ENCODE measurements at places on chromosomes 12 and 14.

- no peak for DNase-seq
Observed at GRCh38 chr12:13039328-13039956, 4.7 kb upstream of the FAM234B start.

- peak; percentile 48 for DNase-seq
Observed at GRCh38 chr12:75747572-75748021, 236.2 kb upstream of the KRR1 start.

DNA sequence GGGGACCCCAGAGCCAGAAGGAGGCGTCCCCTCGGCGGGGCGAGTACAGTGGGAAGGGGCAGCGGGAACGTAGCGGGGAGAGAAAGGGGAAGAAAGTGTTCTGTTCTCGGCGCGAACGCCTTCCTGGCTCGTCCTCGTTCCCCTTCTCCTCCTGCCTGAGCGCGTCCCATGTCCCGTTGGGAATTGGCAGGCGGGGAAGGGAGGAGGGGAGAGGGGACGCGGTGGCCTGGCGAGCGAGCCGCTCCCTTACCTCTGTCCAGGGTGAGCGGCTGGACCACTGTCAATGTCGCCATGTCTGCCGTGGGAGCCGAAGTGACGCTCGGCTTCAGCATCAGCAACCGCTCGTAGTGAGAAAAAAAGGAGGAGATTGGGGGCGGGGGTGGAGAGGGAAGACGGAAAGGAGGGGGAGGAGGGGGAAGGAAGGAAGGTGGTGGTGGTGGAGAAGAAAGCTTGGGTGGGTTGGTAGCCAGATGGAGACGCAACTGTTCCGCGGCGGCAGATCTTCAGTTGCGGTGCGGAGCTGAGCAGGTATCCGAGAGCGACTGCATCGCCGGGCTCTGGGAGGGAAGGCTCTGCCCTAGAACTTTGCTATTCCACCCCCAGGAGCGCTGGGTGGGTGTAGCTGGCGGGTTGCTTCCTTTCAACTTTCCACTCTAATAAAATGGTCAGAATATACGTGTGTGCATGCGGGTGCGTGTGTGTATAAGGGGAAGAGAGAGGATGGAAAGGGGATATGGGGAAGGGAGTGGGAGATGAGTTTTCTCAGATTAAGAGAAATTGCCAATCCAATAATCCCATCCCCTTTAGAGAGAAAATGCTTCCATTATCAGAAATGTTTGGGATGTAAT is at the start of gene LIN7A:
TSS of gene LIN7A (minus strand) at position 544 of the 848 bp plus-strand sequence. CDS start at position 332, 212 bp downstream.
- DNase-seq, result no peak

GRCh38 chr12:2759733-2760132 is 35.0 kb upstream of the FKBP4 start:
- DNase-seq, result no peak

- DNase-seq, result no peak
Observed at GRCh38 chr14:57611555-57612075, 118.0 kb upstream of the CCDC198 start.

DNA sequence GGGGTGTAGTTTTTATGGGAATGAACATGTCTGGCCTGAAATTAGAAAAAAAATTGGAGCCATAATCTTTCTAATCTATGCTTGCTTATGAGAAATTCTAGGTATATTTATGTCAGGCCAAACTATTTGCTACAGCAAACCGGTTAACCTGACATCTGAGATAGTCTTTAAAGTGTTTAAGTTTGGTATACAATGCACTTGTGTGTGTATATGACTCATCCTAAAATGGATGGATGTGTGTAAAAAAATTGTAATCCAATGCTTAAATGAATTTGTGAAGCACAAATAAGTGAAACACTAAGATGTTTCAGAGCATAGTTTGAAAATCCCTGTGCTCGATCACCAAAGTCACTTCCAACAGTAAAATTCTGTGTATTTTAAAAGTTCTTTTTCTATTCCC is 6.7 kb downstream of the CNOT2 start:
- DNase-seq, result no peak

DNA sequence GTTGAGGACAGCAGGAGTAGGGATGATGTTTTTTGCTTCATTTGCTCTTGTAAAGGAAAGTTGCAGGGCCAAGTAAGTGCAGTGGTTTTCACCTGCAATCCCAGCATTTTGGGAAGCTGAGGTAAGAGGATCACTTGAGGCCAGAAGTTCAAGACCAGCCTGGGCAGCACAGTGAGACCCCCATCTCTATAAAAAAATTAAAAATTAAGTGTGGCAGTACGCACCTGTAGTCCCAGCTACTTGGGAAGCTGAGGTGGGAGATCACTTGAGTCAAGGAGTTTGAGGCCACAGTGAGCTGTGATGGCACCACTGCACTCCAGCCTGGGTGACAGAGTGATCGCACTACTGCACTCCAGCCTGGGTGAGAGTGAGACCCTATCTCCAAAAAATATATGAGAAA is 10.8 kb downstream of the DPF3 start:
- no peak for DNase-seq

DNA sequence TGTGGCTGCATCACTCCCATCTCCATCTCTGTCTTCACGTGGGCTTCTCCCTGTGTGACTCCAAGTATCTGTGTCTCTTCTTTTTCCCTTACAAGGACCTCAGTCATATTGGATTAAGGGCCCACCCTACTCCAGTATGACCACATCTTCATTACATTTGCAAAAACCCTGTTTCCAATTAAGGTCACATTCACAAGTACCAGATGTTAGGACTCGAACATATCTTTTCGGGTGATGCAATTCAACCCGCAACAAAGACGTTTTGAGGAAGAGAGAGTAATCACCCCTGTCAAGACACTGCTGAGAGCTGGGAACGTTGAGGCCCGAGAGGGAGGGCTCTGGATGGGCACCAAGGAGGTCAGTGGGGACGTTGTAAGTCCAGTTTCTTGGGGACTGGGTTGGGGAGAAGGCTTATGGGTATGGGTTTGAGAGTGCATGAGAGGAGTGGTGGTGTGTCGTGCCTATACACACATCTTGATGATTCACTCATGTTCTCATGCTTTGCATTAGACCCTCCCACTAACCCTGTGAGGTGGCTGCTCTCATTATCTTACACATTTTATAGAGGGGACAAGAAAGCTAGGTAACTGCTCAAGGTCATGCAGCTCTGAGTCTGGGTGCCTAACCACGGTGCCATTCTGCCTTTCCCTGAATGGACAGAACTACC is 12.1 kb upstream of the IFI27 start:
- no peak for DNase-seq

DNA sequence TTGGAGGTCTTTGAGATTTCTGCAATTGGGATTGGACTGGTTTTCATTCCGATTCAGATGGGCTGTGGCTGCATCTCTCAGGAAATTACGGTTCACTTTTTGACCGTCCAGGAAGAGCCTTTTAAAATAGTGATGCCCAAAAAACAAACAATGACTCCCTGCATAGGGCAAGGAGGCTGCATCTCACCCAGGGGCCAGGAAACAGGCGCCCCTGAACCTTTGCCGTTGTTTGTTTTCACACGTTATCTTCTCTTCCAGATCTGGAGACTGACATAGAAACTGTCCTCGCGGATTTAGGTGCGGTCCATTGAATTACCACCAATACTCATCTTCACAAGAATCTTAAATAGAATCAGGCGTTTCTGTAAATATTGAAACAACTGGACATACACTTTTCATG is 66.0 kb downstream of the FLRT2 start:
- no peak for DNase-seq

GRCh38 chr14:59185676-59186075 is 2.8 kb upstream of the DAAM1 start:
- no peak for DNase-seq

GRCh38 chr12:124411281-124411878 is 116.5 kb downstream of the RFLNA start:
- peak; percentile 95 for DNase-seq

- DNase-seq, result no peak
Observed at GRCh38 chr14:95877633-95878032, 1.0 kb downstream of the TUNAR start.

- DNase-seq, result no peak
Observed at GRCh38 chr14:61661471-61662400, 33.6 kb upstream of the HIF1A start.

- DNase-seq, result no peak
Observed at GRCh38 chr14:92649934-92650545, 98.4 kb downstream of the LGMN start.

- no peak for DNase-seq
Observed at GRCh38 chr12:89933911-89934310, 225.3 kb upstream of the ATP2B1 start.

- DNase-seq, result peak; percentile 14
Observed at GRCh38 chr14:78902010-78902623, 731.9 kb downstream of the NRXN3 start.

- no peak for DNase-seq
Observed at GRCh38 chr12:57157588-57158173, 10.3 kb upstream of the LRP1-AS start.

DNA sequence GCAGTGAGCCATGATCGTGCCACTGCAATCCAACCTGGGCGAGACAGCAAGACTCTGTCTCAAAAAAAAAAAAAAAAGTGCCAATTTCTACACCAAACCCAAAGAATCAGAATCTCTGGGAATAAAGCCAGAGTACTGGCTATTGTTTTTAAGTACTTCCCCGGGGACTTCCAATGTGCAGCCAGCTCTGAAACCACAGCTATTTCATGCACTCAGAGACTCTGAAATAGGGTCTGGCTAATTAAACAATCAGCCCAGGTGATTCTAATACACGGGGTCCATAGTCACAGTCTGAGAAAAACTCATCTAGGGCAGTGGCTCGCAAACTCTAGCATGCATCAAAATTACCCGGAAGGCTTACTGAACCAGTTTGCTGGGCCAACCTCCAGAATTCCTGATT is 56.3 kb downstream of the SIX6 start:
- DNase-seq, result peak; percentile 37
